Fibroblast of skin of right quadriceps (primary cell): ENCODE measurements at places on chromosomes 7 and 10.
A peak's percentile ranks its signal among the peaks of the same experiment; 100 is the strongest.

GRCh38 chr7:68601826-68602225 is 996.4 kb upstream of the AUTS2 start:
- no peak for DNase-seq

GRCh38 chr7:157176771-157177170 is 38.0 kb downstream of the UBE3C start:
- no peak for DNase-seq

DNA sequence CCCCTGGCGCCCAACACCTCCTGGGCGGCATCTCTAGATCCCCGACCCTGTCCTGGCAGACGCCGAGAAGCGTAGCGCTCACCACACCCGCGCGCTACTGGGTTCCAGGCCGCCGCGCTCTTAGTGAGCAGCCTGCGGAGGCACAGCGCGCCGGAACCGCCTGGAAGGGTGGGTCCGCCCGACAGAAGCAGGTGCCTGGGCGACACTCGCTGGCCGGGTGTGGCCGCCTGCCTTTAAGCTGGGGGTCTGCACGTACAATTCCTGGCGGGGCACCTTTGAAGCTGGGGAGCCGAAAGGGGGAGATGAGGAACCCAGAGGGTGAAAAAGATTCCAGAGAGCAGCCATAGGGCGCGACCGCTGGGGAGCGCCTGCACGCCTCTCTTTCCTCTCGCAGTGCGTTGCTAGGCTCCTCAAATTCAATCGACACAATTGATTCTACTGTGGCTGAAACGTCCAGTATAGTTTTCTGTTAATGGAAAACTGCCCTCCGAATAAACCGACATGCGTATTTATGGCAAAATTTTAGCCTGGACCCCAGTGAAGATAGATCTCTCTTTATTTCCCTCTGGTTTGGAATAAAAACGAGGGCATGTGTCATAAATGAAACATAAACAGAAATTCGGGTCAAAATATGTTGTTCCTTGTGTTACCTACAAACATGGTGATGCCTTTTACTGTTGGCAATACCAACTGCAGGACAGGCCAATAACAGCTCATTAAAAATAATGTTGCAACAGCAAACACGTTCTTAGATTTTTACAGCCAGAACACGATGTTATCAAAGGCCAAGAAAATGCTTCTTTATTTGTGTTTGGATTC is 4.6 kb downstream of the HMX3 start:
- no peak for DNase-seq

- DNase-seq = no peak
Observed at GRCh38 chr10:95861386-95861785, 46.4 kb upstream of the CC2D2B start.

DNA sequence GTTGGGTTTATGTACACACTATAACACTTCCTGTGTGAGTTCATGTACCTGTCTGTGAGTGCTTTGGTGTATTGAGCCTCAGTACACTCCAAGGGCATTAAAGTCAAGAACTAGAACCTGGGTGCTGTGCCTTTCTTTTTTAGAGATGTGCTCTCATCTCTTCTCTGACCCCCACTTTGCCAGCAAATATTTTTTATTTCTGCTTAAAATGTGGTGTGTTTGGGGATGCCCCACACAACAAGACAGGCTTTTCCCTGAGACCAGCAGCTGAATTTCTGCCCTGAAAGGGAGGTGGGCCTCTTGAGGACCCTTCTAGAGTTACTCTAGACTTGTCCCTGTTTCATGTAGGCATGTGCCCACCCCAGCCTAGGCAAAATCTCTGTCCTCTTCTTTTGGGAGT is 14.3 kb downstream of the KCTD7 start:
- DNase-seq = no peak

DNA sequence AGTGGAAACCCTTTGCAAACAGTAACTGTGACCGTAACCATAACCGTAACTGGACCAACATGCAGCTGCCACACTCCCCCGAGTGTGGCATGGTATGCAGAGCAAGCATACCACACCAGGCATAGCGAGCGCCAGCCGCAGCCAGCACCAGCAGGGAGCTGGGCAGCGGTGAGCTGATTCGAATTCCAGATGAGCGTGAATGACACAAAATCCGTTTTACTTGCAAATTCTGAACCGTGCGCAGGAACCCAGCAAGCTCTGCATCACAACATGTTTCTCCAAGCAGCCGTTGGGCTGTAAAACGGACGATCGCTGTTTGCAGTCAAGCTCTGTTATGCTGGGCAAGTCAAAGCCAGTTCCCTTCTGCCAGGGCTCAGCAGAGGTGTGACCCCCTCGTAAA is 111.1 kb downstream of the OAT start:
- DNase-seq = no peak

DNA sequence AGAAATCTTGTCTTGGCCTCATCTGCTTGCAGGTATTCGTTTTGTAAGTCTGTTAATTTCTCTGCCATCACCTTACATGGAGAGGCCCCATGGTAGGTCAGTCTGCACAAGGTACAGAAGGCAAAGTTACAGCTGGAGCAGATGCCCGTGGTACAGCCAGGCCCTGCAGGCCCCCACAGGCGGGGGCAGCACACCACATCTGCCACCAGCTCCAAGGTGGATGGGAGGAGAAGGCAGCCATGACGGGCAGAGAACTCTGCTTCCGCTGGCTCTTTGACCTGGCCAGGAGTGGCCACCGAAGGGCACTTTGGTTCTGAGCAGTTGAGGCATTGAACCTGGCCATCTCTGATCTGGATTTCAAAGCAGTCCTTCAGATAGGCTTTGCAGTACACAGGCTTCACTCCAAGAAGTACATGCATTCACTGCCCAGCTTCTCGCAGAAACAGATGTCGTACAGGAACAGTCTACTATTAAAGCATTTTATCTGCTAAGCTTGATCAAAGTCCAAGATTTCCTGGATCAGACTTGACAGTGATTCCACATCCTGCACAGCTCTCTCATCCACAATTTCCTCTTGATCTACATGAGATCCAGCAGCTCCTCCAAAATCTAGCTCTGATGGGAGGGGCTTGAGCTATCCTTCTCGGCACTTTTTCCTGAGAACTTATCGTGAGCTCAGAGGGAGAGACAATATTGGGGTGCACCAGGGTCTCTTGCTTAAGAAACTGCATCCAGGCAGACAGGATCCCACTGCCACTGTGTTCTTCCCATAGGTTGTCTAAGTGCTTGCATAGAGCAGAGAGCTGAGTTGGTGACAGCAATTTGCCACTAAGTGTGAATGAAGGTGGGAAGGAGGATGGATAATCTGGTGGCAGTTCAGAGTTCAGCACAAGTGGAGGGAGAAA is 120.7 kb downstream of the TRRAP start:
- no peak for DNase-seq

- DNase-seq = no peak
Observed at GRCh38 chr10:10892290-10892875, 125.3 kb upstream of the CELF2 start.

DNA sequence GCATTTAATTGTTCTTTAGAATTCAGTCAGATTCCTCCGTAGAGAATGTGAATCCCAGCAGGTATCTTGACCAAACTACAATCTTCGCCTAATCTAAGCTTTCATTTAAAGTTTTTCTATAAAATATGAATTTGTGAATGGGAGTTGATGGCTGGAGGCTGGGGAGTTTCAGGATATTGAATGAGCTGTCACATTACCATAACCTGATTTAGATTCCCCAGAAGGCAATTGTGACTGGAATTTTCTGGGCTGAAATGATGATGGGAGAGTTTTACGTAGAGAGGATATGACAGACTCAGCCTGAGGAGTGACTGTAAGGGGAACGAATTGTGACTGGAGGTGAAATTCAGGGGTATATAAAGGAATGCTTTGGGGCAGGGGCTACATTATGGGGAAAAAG is 411.7 kb upstream of the FZD8 start:
- DNase-seq = no peak

- DNase-seq = peak; percentile 99
Observed at GRCh38 chr10:5944389-5945189, 32.8 kb downstream of the IL15RA start.

GRCh38 chr10:62384447-62385081 is 10.4 kb downstream of the ZNF365 start:
- no peak for DNase-seq

- no peak for DNase-seq
Observed at GRCh38 chr7:131899271-131900030, 343.0 kb upstream of the PODXL start.

DNA sequence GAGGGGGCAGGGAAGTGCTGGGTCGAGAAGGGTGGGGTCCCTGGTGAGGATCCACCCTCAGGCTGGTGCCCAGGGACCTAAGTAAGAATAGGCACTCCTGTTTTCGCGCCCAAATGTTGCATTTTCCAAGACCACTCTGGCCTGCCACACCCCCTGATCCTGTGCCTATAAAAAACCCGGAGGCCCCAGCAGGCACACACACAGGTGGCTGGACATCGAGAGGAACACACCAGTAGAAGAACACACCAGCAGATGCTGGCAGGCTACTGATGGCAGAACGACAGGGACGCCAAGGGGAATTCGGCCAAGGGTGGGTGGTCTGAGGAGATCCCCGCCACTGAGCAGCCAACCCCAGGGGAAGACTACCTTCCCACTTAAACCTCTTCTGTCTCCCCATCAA is 633.9 kb upstream of the POT1 start:
- no peak for DNase-seq

GRCh38 chr7:80984619-80985018 is 65.8 kb upstream of the SEMA3C start:
- DNase-seq = no peak

DNA sequence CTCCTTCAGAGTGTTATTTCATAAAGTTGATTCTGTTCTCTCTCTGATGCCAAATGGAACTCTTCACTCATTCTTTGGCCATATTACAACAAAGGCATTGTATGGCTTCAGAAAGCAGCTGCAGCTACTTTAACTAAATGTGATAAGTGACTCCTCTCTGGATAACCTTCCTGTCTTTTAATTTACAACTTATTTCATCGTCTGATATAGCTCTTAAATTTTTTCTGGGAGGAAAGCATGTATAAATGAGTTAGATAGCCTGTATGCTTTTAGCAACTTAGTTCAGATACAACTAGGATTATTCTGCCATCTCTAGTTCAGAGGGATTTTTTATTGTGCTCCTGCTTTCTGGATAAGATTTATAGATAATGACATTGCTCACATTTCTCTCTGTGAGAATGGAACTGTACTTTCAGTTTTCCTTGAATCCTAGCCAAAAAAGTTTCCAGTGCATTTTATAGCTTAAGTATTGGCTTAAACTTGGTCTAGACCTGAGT is 57.5 kb downstream of the KLHDC10 start:
- DNase-seq = peak; percentile 70

GRCh38 chr7:81469869-81470723 is 299.8 kb downstream of the HGF start:
- peak; percentile 66 for DNase-seq

DNA sequence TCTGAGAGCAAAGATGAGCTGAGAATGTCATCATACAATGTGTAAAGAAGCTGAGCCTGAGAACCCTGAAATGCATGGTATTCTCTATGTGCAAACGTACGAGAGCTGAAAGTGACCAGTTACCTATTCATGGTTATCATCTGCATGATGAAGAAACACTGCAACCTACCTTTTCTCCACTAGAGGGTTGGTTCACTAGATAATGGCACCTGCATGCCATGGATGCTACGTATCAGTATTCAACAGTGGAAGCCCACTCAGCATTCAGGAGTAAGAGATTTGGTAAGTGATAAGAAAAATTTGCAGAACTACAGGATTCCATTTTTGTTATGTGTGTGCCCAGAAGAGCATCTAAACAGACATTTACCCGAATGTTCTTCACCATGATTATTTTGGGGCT is 145.4 kb downstream of the PTPRN2 start:
- no peak for DNase-seq

- DNase-seq = no peak
Observed at GRCh38 chr7:22717760-22718159, 9.2 kb upstream of the IL6 start.

- DNase-seq = peak; percentile 77
Observed at GRCh38 chr7:16063716-16064675, 357.3 kb downstream of the CRPPA start.

GRCh38 chr10:26579256-26580063 is 118.0 kb upstream of the PDSS1 start:
- DNase-seq = no peak

- no peak for DNase-seq
Observed at GRCh38 chr10:92404612-92405418, 113.8 kb downstream of the MARCHF5 start.

DNA sequence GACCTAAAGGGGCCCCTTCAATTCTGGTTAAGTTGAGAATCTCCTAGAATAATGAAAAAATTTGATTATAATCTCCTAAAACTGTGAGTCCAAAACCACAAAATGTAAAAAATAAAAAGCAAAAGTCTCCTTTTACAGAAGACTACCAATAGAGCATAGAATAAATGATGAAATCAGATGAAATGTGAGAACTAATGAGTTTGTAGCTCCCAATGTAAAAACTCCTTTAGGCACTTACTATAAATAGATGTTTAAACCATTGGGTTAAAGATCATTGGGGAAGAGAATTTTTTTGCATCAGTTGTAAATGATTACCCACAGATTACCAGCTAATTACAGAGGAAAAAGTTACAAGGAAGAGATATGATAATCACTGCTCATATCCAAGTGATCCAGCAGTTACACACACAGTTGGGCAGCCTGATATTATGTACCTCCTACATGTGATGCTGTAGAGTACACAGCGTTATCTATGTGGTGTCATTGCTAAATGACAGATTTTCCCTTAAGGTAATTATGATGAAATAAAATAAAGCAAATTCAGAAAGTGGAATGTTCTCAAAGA is 282.7 kb upstream of the SEMA3D start:
- DNase-seq = peak; percentile 82

DNA sequence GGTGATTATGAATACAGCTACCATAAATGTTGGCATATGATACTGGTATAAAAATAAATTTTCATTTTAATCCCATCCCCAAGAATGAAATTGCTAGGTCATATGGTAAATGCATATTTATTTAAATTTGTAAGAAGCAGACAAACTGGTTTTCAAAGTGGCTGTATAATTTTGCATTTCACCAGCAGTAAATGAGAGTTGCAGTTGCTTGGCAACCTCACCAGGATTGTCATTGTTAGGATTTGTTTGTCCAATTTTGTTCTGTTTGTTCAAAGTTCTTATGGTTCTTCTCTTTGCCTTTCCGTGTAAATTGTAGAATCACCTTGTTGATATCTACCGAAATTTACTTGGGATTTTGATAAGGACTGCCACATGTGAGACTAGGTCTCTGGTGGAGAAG is 237.4 kb downstream of the OTUD1 start:
- no peak for DNase-seq

GRCh38 chr7:35700333-35700732 is 5.4 kb upstream of the HERPUD2 start:
- DNase-seq = no peak
